ENCODE measurements at places on chromosomes 11 and 22.

GRCh38 chr11:34501949-34502348 lies 11.6 kb downstream of the ELF5 start:
- DNase-seq: no peak

GRCh38 chr11:60919320-60919719 lies 4.9 kb upstream of the TMEM132A start:
- no peak for DNase-seq

- no peak for DNase-seq
Measured at GRCh38 chr22:23509571-23510302, 70.4 kb downstream of the IGLL1 start.

DNA sequence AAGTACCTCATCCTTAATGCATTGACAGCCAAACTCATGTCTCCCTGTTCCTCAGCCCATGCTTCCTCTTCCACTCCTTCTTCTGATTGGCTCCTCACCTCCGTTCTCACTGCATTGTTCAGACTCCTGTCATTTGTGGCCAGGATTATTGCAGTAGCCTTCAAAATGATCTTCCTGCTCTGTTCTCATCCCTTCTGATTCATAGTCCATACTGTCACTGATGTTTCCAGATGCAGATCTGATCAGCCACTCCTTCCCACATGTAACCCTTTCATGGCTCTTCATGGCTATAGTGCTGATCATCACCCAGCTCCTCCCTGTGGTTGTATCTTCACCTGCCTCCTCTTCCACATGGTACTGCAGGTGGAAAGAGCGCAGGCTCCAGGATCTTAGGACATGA lies 71.7 kb downstream of the DEPDC5 start:
- no peak for DNase-seq

DNA sequence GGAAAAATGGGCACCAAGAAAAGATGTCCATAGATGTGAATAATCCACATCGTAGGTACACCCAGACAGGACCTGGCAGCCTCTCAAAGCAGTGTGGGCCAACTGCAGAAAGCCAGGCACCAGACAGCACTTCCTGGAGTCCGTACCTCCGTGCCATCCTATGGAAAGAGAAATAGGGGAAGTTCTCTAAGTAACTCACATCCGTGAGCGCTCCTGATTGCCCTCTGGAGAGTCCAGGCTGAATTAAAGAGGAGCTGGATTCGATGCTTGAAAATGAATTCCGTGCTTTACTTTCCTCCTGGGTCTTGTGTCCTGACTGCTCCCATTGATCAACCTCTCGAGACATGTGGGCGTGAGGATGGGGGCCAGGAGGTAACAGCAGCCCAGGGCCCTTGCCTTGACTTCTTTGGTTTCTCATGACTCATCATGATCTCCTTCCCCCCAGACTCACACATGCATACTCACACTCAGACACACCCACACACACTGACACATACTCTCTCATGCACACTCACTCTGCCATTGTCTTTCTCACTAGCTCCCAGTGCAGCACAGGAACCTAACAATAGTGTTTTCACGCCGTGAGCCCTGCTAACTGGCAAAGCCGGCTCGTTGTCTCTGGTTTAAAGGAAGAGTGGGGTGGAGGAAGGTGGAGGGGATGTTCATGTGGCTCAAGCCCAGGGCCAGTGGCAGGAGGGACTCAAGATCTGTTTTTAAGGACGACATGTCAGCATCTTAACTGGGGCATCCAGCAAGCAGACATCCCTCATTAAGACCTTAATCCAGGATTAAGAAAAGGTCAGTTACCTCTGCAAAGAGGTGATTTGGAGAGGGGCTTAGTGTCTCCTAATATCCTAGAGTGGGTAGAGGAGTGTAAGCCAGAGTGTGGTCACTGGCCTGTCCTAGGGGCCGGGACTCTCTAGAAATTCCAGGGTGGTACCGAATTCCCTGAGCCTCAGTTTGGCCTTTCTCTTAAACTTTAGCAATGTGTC lies 104.2 kb downstream of the SCN3B start:
- no peak for DNase-seq

- no peak for DNase-seq
Measured at GRCh38 chr22:36417281-36417686, 29.5 kb upstream of the MYH9 start.

GRCh38 chr11:32861850-32862577 lies 30.6 kb upstream of the QSER1 start:
- no peak for DNase-seq

DNA sequence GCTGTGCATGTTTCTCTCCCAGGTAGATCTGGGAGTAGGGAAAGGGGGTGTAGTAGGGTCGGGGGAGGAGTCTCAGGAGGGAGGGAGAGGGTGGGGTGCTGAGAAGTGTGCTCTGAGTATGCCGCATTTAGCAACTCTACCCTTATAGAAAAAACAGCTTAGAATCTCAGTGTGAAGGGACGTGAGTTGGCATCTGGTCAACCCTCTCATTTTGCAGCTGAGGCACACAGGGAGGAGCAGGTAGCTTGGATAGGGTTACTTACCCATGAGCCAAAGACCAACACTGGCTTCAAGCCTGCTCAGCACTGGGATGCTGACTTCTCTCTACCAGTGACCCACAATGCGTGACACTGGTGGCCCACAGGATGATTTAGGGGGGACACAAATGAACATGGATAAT lies 95.9 kb downstream of the FBXO7 start:
- DNase-seq: no peak

GRCh38 chr22:41929418-41929810 lies 2.8 kb upstream of the TNFRSF13C start:
- no peak for DNase-seq

DNA sequence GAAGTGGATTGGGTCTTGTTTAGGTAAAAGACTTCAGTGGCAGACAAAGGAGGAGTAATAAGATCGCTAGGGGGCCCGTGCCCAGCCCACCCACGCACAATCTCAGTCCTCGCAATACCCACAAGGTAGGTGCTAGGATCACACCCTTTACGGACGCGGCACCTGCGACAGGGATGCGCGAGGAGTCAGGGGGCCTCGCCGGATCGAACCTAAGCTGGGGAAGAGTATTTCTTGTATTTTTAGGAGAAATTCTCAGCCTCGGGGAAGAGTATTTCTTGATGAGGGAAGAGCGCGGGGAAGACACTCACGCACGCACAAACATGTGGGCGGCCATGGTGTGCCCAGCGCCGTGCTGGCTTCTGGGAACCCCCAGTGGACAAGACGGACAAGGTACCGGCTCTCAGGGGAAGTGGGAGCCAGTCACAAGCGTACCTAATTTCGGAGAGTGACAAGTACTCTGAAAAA lies 745 bp upstream of the FAM118A start:
- DNase-seq: no peak

- DNase-seq: no peak
Measured at GRCh38 chr11:113477321-113477720, 2.1 kb upstream of the DRD2 start.

DNA sequence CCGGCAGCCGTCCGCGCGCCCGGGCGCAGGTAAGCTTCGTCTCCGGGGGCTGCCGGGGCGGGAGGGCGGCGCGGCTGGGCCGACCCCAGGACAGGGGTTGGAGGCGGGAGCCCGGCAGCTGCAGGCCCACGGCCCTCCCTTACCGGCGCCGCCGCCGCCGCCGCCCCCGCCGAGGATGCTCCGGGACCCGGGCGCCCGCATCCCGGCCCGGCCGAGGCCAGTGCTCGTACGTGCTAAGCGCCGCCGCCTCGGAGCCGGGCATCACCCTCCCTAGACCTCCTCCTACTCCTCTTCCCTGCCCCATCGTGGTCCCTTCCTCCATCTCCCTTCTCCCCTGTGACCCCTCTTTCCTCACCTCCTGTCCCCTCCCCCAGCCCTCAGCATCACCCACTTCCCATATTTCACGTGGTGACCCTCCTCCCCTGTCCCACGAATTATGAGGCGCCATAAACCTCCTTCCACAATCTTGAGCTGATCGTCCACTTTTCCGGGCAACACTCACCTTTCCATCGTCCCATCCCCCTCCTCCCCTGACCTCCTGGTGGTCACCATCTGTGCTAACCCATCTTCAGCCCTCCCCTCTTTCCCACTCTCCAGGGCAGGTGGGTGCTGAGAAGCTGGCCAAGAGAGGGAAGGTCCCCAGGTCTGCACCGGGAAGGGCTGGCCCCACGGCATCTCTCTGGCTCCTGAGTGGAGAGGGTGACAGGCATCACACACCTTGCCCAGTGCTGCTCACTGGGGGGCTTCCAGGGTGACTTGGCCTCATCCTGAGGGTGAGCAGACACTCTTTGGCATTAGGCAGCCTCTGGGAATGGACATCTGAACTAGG lies 612 bp downstream of the ASPHD2 start:
- peak; percentile 1 for DNase-seq

GRCh38 chr11:128479144-128479543 lies 108.2 kb downstream of the ETS1 start:
- DNase-seq: no peak

GRCh38 chr22:46732513-46732912 lies 5.5 kb downstream of the CERK start:
- no peak for DNase-seq

DNA sequence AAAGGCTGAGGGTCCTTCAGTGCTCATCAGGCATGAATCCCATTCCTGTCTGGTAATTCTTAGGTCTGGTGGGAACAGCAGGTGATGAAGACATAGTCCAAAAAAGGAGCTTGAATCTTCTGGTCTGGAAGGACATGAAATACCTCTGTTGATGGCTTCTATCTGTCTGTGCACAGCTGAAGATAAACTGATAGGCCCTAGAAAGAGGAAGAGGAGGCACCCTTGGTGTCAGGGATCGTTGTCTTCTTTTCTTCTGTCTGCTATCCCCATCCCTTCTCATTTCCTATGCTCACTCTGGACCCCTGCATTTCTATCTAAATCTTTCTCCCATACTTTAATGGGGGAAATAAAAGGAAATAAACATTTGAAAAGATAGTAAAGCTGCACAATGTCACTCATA lies 9.4 kb downstream of the AGBL2 start:
- DNase-seq: no peak

- DNase-seq: no peak
Measured at GRCh38 chr11:71251151-71251721, 1.1 kb downstream of the SHANK2 start.
